ENCODE measurements at places on chromosomes 2 and 18. TPM values are rescaled to one million over a fixed set of nuclear protein-coding genes. Genes with fewer than 3 reads are reported as not detected.

The UGT1A6 gene
- not detected for total RNA-seq

The MRO gene
- 0.42 TPM for total RNA-seq

DNA sequence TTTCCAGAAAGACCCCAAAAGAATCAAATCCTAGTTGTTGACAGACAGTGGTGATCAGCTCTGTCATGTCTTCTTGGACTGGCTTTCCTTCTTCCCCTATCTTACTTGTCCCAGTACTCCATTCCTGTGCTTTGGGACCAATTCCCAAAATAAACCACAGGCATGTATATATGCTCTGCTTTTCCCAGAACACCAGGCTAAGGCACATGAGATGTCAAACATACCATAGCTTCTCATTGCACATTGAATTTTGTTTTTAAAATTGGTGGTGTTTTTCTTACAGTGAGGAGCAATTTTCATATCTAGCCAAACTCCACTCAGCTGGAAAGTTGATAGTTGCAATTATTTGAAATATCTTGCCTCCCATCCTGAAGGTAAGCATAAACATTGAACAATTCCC lies 88.9 kb upstream of the RGPD4 start:
- DNase-seq: no peak

The NPHP1 gene
- total RNA-seq: 6.1 TPM

- DNase-seq: no peak
Measured at GRCh38 chr2:38572167-38572566, 30.6 kb downstream of the HNRNPLL start.

The IL18R1 gene
- total RNA-seq: 1.00 TPM

DNA sequence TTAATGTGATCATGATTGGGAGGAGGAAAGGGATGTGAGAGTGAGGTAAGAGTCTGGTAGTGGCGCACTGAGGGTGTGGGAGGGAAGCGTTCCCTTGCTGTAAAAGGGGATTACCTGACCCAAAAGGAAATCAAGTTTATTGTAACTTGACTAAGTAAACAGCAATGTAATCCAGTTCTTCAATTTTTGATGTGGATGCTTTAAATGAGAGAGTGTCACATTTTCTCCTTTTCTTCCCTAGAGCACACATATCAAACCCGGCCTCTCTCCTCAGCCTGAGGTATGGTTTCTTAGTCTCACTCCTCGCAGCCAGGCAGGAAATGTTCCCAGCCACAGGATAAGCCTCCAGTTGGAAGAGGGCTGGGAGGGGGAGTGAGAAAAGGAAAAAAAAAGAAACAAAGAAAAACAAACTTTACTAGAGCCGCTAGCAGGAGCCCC lies 688 bp upstream of the ARHGAP28 start:
- no peak for DNase-seq

- DNase-seq: no peak
Measured at GRCh38 chr18:6355789-6356589, 58.7 kb downstream of the L3MBTL4 start.

DNA sequence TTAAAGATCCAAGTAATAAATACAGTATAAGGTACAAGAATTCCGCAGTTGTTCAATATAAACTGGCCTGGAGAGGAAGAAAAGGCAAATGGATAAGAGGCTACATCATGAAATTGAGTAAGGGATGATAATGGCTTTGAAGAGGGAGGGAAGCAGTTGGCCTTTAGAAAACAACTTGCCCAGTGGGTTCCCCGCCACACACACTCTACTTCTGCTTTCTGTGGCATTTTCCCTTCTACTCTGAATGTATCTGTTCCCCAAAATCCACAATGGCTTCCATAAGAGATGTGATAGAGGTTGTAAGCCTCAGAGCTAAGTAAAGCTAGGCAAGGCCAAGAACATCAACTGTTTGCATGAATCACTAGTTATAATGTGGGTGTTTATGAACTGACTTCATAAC lies 221.3 kb downstream of the MBD2 start:
- DNase-seq: no peak

DNA sequence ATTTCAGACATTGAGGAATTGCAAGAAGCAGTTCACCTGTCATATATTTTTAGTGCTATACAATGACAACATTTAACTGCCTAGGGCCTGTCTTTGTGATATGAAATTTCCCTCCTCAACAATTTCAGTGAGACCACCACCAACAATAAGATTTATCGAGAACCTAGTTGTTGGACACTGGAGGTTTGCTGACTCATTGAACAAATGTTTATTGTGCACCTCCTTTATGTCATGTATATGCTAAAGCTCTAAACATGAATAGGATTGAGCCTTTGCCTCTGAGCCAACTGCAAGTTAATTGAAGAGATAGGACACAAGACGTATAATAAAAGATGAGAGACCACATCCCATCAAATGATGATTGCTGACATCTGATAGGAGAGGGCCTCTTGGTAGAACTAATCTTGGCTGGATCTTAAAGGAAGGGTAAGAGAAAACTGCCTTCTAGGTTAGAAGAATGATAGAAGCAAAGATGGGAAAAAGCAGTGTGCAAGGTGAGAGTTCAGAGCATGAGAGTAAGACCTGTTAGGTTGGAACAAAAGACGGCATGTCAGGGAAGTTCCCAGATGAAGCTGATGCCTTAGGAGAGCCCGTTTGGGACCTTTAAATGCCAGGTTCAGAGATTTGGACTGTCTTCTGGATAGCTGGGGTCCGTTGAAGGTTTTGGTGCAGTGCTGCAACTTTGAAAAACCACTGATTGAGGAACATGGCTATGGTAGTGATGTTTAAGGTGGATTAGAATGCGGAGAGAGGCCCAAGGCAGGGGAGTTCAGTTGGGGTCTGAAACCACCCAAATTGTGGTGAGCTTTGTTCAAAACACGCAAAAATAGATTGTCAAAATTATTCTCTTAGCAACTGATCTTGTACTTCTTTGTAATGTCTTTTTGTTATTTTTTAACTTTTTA lies 133.0 kb upstream of the EML6 start:
- no peak for DNase-seq

The CNDP1 gene
- total RNA-seq: not detected

The SP140 gene
- total RNA-seq: 0.61 TPM

GRCh38 chr2:217337771-217338170 lies 477.9 kb upstream of the TNP1 start:
- no peak for DNase-seq

The KCNG2 gene
- not detected for total RNA-seq

- no peak for DNase-seq
Measured at GRCh38 chr2:148602885-148603561, 41.5 kb upstream of the EPC2 start.

The TMEM163 gene
- 0.15 TPM for total RNA-seq

The UGT1A1 gene
- total RNA-seq: not detected

The SCYGR4 gene
- not detected for total RNA-seq

The CROCC2 gene
- not detected for total RNA-seq

- no peak for DNase-seq
Measured at GRCh38 chr2:55003706-55004639, 46.3 kb downstream of the RTN4 start.

DNA sequence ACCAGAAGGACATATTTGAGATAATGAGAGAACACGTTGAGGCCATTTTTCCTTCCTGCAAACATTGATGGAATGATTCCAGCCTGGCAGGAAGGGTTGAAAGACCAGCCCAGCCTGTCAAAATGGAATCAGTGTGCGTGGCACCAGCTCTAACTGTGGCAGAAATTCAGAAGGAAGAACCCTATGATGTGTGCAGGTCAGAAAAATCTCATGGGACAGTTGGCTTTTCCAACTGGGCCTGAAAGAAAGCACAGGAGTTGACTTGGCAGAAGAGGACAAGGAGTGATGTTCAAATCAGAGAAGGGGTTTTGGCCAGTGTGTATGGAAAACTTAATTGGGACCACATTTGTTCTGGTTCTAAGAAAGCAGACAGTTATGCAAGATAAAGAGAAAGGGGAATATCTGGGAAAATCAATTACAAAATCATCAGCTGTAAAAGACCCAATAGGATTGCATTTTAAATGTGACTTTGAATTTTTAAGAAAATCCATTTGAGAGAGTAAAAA lies 192.8 kb upstream of the PID1 start:
- no peak for DNase-seq

- DNase-seq: peak; percentile 91
Measured at GRCh38 chr2:96507957-96508520, 2.9 kb upstream of the NEURL3 start.

The DHRS9 gene
- 1.9 TPM for total RNA-seq

The SPP2 gene
- not detected for total RNA-seq

DNA sequence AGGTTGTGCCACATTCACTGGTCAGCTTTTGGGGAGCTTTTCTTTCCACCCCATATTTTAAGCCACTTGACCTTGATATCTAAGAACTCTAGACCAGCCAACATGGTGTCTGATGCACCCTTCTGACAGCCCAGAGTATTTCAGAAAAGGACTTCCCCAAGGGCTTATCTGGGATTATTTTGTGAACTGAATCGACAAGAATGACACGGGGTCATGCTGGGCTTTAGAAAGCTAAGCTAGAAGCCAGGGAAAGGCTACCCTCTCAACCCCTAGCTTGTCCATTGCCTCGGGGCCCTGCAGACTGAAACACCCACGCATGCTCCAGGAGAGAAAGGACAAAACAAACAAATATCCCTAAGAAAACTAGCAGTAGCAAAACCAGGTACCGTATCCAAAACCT lies 16.0 kb downstream of the SLC4A5 start:
- DNase-seq: no peak

The ADD2 gene
- 3.0 TPM for total RNA-seq

- DNase-seq: no peak
Measured at GRCh38 chr2:5540856-5541255, 151.3 kb upstream of the SOX11 start.

The EGR4 gene
- total RNA-seq: not detected

The ANO7 gene
- total RNA-seq: 1.8 TPM

The FSHR gene
- 0.19 TPM for total RNA-seq

DNA sequence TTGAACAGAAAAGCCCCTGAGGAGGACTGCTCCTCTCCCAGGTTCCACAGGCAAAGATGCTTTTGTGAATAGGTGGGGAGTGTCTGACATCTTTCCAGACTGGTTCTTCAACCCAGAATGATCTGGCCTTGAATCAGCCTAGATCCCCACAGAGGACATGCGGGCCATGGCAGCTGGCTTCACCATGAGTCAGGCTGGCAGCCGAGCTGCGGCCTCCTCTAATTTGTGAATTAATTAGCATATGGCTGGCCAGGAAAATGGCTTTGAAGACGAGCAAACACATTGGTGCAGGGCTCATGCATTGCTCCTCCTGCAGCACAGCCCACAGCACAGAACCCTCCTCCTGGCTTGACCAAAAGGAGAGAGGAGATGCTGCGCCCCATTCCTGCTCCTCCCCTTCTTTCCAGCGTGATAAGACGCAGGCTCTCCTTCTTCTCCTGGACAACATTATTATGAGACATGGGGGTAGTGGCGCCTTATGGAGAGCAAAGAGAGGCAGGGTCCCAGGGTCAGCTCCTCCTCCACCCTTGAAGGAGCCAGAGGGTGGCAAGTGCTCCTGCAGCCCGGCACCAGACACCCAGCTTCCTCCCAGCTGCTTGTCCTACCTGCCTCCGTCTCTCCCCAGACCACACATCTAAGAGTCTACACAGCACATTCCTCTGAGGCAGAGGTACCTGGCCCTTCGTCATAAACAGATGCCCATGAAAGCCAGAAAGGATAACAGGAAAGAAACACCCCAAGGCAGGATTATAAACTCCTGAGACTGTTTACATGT lies 66.7 kb downstream of the EDAR start:
- no peak for DNase-seq

- no peak for DNase-seq
Measured at GRCh38 chr18:35938158-35938557, 34.3 kb upstream of the RMP24 start.

- no peak for DNase-seq
Measured at GRCh38 chr2:200640176-200640575, 54.4 kb downstream of the AOX1 start.

The INHA gene
- 14.2 TPM for total RNA-seq

DNA sequence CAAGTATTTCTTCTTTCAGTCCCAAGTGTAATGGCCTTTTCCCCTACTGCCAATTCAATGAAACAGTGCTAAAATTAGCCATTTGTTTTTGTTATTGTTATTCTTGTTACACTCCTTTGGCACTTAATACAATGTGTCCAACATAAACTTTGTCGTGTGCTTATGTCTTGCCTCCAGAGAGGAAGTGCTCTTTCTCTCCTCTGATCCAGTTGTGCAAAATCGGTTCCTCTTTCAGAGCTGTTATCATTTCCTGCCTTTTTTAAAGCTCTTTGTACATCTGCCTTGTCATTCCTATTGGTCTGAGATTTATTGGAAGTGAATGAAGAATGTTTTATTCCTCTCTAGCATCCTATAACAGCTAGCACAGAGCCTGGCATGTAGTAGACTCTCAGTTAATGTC lies 623.2 kb upstream of the ID2 start:
- no peak for DNase-seq

- no peak for DNase-seq
Measured at GRCh38 chr18:41391616-41392595, 563.1 kb upstream of the PIK3C3 start.

The MC2R gene
- total RNA-seq: not detected

DNA sequence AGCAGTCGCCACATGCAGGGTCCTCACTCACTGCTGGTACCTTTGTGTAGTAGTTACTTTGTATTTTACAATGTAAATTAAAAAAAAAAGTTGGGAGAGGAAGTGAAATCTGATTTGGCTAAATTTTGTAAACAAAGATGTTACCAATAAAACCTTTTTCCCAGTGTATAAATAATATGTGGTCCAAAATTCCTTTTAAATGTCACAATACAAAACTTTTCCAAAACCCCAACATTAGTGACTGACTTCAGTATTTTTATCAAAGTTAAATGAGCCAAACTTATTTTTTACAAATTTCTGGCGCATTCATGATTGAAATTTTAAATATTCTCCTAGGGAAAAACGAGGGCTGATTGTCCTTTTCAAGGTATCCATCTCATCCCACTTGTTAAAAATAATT lies 239.9 kb downstream of the AGAP1 start:
- no peak for DNase-seq

The CCDC85A gene
- total RNA-seq: 4.5 TPM

The TMEM198 gene
- 1.5 TPM for total RNA-seq

DNA sequence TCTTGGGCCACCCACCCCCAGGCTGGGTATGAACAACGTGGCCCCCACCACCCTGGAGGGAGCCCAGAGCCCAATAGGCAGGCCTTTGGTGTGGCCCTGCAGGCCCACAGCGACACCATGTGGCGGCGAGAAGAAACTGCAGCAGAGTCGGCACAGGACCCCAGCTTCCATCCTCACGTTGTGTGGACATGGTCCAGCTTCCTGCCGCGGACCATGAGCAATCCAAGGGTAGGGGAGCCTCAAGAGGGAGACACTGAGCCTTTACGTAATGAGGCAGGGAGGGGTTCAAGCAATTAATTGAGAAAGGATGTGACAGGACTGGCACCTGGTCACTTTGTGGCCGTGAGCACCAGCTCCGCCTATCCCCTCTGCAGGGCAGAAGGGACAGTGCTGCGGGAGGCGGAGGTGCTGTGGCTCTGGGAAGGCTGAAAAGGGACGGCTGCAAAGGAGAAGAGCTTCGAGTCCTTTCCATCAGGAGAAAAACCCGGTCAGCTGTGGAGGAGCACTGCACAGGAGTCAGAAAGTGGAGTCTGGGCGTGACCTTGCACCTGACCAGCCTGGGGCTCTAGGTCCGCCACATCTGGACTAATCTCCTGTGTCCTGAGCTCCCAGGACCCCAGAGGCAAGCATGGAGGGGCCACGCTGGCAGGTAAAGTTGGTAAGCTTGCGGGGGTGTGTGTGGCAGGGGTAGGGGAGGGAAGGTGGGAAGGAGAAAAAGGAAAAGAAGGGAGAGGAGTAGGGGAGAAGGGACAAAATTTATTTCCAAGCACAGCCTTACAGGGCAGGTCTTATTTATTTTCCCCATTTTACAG lies 44.9 kb downstream of the TMEM37 start:
- DNase-seq: peak; percentile 57

The BCS1L gene
- 45.8 TPM for total RNA-seq

Data from heart left ventricle (tissue), 16 donors.